ENCODE measurements at places on chromosomes 6 and 20.

- no peak for DNase-seq
These were observed 1.5 kb downstream of the SLC29A1 start for GRCh38 chr6:44224965-44225305.

GRCh38 chr6:4186385-4186784 lies 51.0 kb upstream of the ECI2 start:
- DNase-seq = no peak

DNA sequence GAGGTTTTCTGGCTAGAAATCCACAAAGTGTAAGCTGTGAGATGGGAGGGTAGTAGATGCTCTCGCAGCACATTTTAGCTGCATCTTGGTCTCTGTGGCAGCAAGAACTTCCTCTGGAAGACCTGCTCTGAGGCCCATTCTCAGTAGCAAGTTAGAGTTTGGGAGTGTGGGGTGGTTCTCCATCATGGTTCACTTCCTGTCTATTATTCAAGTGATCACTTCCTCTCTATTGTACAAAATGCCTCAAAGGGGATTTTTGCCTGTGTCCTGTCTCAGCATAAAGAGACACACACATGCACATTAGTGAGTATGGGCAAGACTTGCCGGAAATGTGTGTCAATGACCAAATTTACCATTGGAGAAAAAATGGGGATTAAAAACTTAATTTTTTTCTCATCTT lies 42.5 kb downstream of the LYRM2 start:
- DNase-seq = no peak

GRCh38 chr6:14001329-14002012 lies 76.7 kb downstream of the RNF182 start:
- DNase-seq = no peak

Data from Right ventricle myocardium superior (tissue), 1 donor.